ENCODE measurements at places on chromosomes 2 and 18. TPM values are rescaled to one million over a fixed set of nuclear protein-coding genes. Genes with fewer than 3 reads are reported as not detected.
A peak's percentile ranks its signal among the peaks of the same experiment; 100 is the strongest.

The GATA6 gene
- 10.9 TPM for total RNA-seq

DNA sequence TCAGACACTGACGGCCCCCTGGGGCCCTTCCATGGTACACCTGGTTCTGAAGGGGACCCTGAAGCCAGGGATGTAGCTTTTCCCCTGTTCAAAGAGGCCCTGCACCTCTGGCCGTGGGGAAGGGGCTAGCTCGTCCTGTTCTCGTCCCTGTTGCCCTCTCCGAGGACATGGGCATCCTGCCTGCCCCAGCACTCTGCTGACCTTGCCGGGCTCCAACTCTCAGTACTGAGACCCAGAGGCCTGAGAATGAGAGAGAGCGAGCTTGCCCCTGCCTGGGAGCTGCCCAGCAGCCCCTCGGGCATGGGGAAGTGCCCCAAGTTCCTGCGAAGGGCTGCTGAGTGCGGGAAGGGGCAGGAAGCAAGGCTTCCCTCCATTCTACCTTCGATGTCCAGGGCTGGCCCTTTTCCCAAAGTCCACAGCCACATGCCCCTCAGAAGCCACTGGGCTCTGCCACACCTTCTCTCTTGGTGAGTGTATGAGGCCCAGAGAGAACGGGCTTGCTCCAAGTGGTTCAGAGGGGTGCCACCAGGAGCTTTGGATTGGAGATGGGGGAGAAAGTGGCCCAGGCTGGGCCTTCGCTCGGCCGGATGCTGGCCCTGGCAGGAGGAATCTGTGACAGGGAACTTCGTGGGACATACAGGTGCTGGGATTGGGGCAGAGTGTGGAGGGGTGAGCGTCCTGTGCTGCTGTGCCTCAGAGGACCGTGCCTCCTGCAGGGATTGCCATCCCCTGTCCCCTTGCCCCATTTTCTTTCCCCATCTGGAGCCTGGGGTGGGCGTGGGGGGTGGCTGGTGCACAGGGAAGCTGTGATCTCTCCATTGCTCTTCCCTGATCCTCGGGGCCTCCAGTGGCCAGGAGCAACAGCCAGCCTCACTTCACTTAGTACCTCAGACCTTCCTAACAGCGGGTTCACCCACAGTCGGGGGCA lies 50.8 kb downstream of the KCNIP3 start:
- no peak for DNase-seq

GRCh38 chr18:26290385-26290784 lies 64.1 kb downstream of the TAF4B start:
- DNase-seq: no peak

- no peak for DNase-seq
Measured at GRCh38 chr2:168652997-168653921, 149.2 kb upstream of the NOSTRIN start.

The OTOS gene
- total RNA-seq: not detected

DNA sequence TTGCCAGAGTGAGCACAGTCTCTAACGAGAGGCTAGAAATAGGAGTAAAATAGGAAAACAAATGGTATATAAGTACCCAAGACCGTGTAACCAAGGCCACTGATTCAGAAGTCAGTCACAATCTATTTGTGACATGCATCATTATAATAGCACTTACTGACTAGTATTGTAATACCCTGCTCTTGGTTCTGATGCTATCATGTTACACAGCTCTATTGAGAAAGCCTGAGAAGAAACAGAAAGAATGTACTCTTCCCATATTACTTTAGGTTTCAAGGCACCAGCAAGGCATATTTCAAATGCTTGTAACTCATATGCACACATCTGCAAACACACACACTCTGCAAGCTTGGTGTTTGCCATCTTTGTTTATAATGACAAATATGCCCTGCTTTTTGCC lies 746.4 kb downstream of the SLC4A3 start:
- DNase-seq: peak; percentile 37

GRCh38 chr2:17164550-17164949 lies 353.7 kb downstream of the RAD51AP2 start:
- peak; percentile 34 for DNase-seq

- no peak for DNase-seq
Measured at GRCh38 chr18:24130494-24130893, 8.4 kb upstream of the CABYR start.
